PC-3 (cell line): ENCODE measurements at places on chromosomes 11 and 22.

DNA sequence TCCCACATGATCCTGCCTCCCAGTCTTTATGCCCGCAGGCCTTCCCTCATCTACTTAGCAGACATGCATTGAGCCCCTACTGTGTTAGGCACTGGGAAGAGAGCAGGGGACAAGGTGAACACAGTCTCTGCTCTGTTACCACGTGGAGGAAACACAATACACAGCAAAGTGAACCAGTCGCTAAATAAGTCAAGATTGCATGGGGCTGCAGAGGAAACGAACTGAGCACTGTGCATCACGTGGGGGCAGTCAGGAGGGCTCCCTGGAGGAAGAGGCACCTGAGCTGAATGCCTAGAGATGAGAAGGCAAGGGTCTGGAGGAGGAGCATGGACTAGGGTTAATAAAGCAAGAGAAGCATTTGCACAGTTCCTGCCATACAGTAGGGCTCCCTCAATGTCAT lies 102.7 kb downstream of the MN1 start:
- DNase-seq, result no peak

DNA sequence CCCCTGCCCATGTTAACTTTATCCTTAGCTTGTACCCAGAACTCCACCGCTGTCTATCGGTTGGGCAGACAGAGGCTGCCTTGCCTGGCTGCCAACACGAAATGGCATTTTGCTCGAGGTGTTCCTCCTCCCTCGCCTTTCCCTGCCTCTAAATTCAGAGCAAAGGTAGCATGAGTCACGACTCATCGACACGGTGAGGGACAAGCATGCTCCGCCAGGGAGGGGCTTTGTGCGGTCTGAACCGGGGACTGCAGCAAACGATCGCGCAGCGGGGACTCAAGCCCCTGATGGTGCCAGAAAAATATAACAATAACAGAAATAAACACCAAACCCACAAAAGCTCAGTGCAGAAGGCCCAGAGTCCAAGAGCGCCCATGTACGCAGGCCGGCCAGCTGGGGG lies 52.3 kb downstream of the RTL6 start:
- peak; percentile 46 for DNase-seq

DNA sequence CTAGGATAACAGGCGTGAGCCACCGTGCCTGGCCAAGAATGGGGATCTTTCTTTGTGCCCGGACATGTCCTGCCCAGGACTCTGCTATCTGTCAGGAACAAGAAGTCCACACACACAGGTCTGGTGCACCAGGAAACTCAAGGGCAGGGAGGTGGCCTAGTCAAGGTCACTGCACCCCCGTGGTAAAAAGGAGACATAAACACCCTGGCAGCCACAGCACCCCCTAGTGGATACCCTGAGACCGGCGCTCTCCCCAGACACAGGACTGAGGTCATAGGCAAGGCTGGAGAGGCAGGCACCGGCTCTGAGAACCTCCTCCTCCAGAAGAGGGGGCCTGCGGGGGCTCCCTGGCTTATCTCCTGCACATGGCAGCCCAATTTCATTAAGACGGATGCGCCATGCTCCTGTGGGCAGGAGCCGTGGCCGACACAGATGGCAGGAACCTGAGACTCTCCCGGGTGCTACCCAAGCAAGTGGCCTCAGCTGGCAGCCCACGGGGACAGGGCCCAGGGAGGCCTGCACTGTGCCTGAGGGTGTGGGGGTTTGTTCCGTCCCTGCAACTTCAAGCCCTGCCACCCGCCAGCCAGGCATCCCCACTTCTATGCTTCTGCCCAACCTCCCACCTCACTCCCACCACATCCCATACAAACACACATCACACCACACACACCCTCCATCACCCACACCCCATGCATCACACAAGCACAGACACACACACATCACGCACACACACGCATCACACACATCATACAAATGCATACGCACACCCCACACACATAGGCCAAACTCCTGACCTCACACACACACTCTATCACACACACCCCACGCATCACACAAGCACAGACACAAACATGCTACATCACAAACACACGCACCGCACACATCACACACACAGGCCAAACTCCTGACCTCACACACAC lies 19.6 kb downstream of the MACROD1 start:
- peak; percentile 64 for DNase-seq

DNA sequence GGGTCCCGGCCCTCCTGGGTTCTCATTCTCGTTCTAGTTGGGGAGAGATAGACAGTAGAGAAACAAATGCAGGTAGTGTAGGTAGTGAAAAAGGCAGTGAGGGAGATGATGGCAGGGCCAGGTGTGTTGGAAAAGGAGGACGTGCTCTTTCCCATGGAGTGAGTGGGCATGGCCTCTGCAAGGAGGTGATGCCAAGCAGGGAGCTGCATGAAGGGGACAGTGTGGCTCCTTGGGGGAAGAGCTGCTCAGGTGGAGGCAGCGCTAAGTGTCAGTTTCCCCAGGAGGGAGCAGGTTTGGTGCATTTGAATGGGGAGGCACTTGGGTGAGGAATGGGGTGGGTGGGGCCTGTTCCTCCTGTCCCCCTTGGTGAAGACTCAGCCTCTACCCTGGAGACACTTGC lies 22.2 kb downstream of the MCM5 start:
- no peak for DNase-seq

- DNase-seq, result no peak
Observed at GRCh38 chr11:1403721-1404460, 14.2 kb downstream of the BRSK2 start.

DNA sequence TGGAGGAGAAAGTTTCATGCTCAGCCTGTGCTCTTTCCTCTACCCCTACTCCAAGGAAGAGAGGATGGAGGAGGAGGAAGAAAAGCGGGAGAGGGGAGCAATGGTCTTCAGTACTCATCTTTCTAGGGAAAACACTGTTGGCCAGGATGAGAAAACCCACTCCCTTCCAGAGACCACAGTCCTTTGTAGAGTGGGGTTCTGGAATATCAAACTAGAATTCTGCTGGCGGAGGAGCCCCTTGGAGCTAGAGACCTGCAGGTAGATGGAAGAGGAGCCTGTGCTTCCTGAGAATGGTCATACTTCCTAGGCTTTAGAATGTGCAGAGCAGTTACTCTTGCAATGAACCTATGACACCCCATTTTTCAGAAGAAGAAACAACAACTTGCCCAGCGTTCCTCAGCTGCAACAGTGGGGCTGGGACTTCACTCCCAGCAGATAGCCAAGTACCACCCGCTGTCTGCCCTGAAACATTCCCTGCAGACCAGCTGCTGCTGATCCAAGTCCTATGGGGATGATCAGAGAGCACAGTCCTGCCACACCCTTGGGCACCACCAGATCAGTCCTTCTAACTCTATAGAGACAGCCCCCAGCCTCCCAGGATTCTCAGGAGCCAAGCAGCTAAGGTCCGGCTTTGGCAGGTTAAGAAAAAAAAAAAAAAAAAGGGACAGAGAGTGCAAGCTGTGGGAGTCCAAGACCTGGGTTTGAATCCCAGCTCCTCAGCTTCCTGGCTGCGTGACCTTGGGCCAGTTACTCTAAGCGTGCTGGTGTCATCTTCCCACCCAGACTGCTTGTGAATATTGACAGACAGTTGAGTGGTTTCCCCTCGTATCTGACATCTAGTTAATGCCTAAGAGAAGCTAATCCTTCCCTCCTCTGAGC lies 664 bp downstream of the PTGDR2 start:
- DNase-seq, result no peak

DNA sequence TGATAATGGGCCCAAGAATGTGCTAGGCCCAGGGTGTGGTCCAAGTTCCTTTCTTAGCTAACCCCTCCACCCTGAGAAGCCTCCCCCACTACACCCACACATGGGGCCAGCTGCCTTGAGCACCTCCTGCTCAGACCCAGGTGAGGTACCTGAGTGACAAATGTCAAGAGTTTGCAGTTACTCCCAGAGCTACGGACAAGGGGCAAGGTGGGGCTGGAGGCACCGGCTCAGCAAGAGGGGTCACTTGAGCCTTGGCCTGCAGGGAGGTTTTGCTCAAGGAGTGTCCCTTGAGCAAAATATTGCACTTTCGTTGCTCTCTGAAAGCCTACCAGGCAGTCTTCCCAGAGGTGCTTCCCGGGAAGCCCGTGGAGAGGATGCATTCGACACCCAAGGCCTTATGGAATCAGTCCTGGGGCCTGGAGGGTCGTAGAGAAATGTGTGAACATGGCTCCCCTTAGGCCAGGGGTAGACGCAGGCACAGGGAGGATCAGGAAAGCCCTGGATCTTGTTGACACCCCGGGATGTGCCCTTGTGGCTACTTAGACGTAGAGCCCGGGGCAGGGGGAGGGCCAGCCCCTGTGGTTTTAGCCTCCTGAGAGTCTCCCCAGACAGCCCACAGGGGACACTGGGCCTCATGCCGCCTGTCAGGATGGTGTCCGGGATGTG lies 114.2 kb downstream of the KCNQ1 start:
- no peak for DNase-seq

DNA sequence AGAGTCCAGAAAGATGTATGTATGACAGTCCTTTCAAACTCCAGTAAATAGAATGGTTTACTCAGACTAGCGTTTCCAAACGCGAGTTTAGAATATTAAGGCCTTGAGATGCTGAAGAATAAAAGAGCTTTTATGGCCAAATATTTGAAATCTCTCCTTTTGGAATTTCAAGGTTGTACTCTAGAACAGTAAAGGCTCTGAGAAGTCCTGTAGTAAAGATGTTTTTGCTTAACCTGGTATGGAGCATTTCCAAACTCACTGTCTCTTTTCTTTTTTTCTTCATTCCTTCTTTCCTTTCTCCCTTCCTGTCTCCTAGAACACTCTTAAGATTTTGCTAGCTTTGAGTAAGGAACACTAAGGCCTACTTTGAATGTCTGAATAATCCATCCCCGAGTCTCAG lies 91.4 kb upstream of the RAG2 start:
- DNase-seq, result no peak

GRCh38 chr11:48051217-48051830 lies 71.0 kb downstream of the PTPRJ start:
- no peak for DNase-seq

DNA sequence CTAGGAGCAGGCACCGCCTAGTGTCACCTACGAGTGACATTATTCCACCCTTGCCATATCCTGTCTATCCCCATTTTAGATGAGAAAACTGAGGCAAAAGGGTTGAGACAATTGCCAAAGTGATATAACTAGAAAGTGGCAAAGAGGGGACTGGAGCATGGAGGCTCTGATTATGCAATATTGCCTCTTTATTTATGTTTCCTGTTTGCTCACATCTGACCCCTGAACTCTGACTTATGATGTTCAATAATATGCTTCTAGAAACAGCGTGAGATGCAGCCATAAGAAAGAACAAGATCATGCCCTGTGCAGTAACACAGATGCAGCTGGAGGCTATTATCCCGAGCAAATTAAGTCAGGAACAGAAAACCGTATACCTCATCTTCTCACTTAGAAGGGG lies 7.7 kb downstream of the ELF5 start:
- no peak for DNase-seq

DNA sequence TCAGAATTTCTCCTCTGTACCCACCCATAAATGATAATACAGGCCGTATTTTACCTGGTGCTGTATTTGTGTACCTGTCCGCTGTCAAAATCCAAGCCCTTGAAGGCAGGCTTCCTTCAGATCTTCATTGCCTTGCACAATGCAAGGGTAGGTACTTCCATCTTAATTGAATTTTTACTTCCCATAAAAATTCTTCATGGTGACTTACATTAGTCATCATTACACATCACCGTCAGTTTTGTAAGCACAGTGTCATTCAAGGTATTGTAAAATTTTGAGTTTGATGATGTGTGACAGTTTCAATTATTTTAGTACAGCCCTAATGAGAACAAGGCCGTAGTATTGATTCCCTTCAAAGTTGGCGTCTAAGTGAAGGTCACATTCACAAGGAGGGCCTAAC lies 770 bp upstream of the TSG101 start:
- peak; percentile 66 for DNase-seq

DNA sequence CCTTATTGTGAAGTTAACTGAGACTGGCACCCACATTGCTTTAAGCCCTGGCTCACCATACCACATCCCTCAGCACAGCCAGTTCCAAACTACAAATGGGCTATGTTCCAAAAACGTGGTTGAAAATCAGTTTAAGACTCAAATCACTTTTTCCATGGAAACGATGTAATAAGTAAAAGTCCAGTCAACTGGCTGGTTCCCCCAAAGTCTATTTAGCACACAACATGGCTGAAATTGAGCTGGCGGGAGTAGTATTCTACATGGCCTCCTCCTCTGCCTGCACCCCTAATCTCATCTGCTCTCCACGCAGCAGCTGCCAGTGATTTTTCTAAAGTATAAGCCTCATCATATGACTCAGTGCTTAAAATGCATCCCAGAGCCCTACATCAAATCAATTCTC lies 40.9 kb upstream of the BIRC3 start:
- DNase-seq, result no peak

DNA sequence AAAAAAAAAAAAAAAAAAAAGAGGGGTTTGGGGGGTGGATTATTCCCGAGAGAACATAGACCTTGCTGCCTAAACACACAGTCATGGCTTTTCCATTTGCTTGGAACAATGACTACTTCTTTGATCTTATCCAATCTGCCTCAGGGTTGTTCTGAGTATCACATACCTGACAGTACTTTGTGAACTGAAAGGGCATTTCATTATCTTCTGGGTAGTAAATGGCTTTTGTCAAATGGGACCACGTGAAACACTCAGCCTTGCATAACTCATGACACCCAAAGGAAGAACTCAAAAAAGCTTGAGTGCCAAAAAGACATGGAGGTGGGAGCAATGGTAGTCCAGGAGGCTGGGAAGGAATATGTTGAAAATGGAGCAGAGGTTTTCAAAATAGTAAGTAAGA lies 123.2 kb upstream of the BID start:
- DNase-seq, result no peak

GRCh38 chr11:15901054-15901453 lies 455.3 kb downstream of the SOX6 start:
- no peak for DNase-seq

- no peak for DNase-seq
Observed at GRCh38 chr11:78161962-78162371, 22.5 kb upstream of the ALG8 start.

DNA sequence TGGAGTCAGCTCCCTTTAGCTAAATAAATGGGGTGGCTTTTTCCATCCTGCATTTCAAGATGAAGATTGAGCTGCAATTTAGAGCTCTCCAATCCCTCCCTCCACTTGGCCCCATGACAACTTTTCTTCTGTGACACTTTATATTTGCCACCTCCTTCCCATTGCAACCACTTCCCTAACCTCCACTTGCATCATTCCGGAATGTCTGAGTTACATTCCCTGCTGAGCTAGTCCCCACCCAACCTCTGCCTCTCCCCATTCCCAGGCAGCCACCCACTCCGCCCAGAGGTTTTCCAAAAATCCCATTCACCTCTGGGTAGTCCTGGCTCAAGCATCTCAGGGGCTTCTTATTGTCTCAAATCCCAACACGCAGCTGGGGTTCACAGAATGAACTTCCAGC lies 24.7 kb downstream of the PC start:
- DNase-seq, result no peak

GRCh38 chr11:131481303-131481702 lies 110.9 kb downstream of the NTM start:
- no peak for DNase-seq

- DNase-seq, result no peak
Observed at GRCh38 chr11:35090125-35090524, 48.8 kb upstream of the CD44 start.

DNA sequence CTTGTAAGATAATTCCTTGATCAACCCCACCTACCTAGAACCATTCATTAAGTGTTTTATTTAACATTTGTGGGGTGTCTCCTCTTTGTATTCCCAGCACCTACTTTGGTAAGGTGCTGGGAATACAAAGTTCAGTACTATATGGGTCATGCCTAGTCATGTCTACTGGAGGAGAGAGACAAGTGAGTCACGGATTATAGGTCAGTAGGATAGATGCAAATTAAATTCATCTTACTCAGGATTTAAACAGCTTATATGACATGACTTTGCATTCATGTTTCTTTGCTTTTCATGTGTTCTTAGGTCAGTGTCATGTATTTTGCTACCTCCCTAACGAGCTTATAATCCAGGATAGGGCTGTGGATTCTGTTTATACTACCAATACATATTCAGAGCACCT lies 3.4 kb upstream of the FADS1 start:
- DNase-seq, result peak; percentile 81
